NCI-H748 treated with DMSO at 0.1 percent for 48 hours (cell line): ENCODE measurements at places on chromosomes 11 and 22.

- DNase-seq, result no peak
Observed at GRCh38 chr11:19953336-19953735, 206.9 kb downstream of the DBX1 start.

DNA sequence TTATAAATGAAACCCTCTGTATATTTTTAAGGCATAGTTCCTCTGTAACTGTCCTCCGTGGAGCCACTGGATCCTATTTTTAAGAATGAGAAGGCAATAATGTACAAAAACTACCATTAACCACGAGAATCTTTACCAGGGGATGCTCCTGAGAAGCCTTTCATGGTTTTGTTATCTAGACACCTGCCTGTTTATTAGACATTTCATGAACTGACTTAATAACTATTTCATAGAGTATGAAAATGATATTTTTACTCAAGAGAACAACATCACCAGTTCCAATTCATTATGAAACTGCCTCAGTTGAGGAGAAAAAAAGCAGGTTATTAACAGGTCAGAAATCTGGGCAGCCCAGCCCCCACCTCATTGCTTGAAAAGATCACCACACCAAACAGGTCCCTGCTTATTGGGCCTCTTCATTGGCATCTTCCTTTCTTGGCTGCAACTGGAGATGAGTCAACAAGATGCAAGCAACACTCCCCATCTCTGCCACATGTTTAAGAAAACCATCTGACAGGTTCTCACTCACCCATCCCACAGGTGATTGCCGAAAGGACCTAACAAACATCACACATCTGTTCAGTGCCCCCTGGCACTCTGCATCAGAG, 27.8 kb downstream of the ETS1 start:
- no peak for DNase-seq

GRCh38 chr11:122745111-122745510, 89.6 kb downstream of the UBASH3B start:
- no peak for DNase-seq

DNA sequence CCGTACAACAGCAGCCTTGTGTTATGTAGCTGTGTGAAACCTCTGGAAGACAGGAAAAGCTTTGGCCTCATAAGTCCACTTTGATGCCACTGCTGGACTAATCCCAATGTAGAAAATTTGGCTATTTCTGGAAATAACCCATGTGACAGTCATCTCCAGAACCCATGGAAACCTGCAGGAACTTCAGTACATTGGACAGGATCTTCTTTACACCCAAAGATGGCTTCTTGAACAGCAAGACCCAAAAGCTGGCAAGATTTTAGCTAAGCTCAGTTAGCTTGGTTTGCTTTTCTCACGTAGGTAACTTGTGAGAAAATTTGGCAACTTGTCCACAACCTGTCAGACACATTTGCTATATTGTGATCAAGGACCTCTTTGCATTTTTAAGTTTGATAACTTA, 74.8 kb upstream of the RCN1 start:
- no peak for DNase-seq

GRCh38 chr22:42033263-42034181, 34.9 kb downstream of the WBP2NL start:
- no peak for DNase-seq

- no peak for DNase-seq
Observed at GRCh38 chr11:35030716-35031213, 108.2 kb upstream of the CD44 start.
